ENCODE measurements at places on chromosomes 1 and 21.

GRCh38 chr1:206803221-206803730, 31.0 kb upstream of the IL10 start:
- no peak for DNase-seq

- DNase-seq, result peak; percentile 35
These were observed 770 bp downstream of the NTNG1 start for GRCh38 chr1:107141491-107142126.

DNA sequence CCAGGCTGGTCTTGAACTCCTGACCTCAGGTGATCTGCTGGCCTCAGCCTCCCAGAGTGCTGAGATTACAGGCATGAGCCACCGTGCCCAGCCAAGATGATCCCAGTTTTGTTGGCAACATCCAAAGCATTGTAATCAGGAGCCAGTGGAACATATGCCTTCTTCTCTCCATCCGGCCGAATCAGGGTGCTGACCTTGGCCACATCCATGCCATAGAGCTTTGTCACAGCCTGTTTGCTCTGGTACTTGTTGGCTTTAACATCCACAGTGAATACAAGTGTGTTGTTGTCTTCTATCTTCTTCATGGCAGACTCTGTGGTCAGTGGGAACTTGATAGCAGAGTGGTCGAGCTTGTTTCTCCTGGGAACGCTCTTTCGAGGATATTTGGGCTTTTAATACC, 17.1 kb downstream of the TNFRSF8 start:
- DNase-seq, result no peak

DNA sequence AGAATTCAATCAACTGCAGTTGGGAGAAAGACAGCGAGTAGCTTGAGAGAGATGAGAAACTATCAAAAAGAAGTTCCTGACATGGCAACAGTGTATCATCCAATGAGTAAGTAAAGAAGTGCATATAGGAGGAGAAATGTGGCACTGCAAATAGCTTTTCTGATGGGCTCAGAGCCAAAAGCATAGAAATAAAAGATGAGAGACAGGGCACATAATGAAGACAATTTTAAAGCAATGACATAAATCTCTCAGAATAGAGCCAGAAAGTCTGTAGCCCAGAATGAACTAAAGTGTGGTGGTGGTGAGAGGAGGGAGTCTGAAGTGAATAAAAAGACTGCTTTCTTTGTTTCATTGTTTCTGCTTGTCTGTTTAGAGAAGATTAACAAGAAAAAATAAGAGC, 34.3 kb downstream of the TNFSF18 start:
- no peak for DNase-seq

DNA sequence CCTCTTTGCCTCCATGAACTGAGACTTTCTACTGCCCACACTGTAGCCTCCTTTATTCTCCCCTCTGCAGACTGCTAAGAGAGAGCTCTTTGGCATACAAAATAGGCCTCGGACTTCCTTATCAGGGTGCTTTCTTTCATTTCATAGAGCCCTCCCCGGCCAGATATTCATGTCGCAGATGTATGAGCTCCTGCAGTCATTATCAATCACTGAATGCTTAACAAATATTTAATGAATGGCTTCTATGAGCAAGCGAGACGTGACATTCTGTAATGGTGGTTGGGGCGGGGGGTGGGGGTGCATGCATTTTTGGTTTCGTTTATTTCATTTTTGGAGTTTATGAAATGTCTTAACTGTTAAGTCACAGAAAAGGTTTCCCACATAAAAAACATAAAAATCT, 344.8 kb upstream of the KAZN start:
- DNase-seq, result no peak

DNA sequence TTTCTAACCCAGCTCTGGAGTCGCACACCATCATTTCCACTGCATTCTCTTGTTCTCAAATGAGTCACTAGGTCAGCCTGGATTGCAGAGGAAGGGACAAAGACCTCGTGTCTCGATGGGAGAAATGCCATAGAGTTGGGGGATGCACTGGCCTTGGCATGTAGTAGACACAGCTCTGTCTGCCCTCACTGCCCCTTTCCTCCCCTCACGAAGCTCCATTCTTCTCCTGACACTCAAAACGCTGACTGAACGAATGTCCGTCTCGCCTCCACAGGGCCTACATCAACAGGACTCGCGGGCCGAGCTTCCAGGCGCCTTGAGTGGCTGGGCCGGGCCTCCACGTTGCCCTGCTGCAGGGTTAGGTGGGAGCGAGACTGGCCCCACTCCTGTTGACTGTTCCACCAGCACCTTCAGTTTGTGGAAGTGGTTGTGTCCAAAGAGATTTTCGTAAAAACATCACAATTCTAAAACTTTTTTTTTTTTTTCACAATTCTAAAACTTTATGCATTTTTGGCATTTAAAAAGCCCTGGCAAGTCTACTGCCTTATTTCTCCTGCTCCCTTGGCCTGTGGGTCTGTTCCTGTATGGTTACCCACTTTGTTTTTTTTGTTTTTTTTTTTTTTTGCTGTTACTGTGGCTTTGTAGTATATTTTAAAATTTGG, 18.8 kb downstream of the PKNOX1 start:
- DNase-seq, result no peak

GRCh38 chr1:113552244-113552643, 161.9 kb downstream of the MAGI3 start:
- DNase-seq, result no peak

- no peak for DNase-seq
These were observed 32.8 kb upstream of the IFFO2 start for GRCh38 chr1:18989176-18989799.

DNA sequence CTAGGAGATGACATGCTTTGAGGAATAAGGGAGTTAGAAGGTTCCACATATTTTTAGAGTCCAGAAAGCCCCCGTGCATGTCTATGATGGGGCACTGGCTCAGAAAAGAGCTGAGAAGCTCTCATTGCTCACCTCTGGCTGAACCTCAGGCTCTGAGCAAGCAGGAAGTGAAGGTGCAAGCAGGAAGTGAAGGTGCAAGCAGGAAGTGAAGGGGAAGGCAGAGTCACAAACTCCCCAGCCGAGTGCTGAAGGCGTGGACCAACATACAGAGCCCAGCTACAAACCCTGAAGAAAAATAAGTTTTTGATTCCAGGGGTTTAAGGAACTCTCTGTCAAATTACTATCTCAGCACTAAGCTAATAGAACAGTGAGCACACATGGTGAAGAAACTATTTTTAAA, 7.0 kb downstream of the KRTAP10-8 start:
- no peak for DNase-seq

GRCh38 chr1:158286941-158287346, 2.8 kb upstream of the CD1C start:
- DNase-seq, result no peak

- no peak for DNase-seq
These were observed 1506.8 kb upstream of the B3GALT2 start for GRCh38 chr1:194693244-194693643.

DNA sequence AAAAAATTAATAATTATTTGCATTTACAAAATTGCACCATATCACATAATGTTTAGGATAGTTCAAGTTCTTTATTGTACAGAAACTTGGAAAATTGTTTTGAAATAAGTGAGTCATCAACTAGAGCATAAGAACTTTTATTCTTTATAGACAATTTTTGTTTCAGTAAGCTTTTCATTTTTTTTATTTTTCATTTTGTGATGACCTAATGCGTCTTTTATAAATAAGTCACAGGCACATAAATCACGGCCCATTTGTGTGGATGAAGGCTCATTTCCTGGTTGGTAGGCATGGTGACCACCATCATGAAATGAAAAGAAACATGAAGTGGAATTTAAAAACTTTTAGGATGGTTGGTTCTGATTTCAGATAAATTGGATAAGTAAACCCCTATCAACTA, 39.3 kb downstream of the SPAG17 start:
- DNase-seq, result no peak

DNA sequence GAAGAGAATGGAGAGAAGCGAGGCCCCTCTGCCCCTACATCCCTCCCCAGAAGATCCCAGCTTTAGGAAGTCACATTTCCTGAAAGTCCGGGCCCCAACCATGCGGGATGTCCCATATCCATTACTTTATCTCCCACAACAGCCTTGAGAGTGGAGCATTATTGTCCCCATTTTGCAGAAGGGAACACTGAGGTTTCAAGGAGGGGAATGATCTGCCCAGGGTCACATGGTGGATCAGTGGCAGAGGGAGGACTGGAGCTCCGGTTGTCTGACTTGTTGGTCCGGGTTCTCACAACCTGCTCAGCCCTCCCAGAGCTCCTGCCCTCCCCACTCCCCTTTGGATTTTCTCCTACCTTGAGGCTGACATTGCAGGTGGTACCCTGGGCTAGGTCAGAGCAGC, 2.2 kb upstream of the CRYBG2 start:
- no peak for DNase-seq

DNA sequence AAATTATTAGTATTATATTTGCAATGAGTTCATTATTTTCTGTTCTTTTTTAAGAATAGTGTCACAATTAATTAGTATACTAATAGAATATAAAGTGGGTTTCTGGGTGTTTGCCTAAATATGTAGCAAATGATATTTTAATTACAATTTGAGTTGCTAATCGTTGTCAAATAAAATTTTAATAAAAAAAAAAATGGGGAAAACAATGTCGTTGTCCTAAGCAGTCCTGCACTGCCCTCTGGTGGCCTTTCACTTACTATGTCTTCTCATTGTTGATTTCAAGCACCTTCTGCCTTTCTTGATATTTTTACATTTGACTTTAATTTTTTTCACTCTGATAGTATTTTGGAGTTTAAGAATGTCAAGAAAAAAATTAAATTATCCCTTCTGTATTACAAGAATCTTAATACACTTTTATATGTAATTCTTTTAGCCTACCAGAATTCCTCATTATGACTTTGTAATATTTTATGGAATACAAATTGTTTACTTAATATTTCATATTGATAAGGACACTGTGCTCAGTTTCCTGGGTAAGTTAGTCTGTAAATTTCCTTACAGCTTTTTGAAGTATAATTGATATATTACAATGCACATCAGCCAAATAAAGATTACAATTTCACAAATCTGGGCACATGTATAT, 104.5 kb upstream of the FMN2 start:
- DNase-seq, result peak; percentile 19

- no peak for DNase-seq
These were observed 97.6 kb downstream of the ATP1A1 start for GRCh38 chr1:116470671-116471070.

- no peak for DNase-seq
These were observed 463.5 kb downstream of the SMYD3 start for GRCh38 chr1:246043556-246043955.

DNA sequence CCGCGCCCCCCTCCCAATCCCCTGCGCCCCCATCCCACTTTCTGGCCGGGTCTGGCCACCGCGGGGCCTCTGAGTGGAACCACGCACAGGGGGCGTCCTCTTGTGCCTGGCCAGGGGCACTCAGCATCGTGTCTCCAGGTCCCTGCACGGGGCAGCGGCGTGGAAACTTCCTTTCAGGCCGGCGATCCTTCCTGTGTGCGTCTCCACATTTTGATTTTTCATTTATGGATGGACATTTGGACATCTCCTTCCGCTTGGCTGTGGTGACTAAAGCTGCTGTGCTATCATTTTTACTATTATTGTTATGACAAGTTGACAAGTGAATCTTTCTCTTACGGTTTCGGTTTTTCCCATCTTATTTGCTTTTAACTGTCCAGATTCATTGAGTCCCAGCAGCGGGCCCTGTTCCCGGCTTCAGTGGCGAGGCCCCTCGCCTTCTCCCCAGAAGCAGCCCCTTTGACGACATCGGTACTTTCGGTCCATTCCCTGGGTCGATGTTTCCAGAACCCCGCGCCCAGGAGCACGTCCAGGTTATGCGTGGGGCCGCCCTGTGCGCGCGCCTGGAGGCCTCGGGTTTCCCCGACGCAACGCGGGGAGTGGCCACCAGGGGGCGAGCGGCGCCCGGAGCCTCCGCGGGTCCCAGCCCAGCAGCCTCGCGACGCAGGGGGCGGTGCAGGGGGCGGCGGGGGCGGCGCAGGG, 12.4 kb upstream of the SLC19A1 start:
- DNase-seq, result peak; percentile 90

GRCh38 chr1:202171292-202172014, 11.1 kb upstream of the PTPN7 start:
- no peak for DNase-seq

GRCh38 chr1:174051956-174052355, 29.8 kb upstream of the RC3H1 start:
- DNase-seq, result peak; percentile 54

GRCh38 chr1:82318265-82318664, 517.5 kb downstream of the ADGRL2 start:
- no peak for DNase-seq

DNA sequence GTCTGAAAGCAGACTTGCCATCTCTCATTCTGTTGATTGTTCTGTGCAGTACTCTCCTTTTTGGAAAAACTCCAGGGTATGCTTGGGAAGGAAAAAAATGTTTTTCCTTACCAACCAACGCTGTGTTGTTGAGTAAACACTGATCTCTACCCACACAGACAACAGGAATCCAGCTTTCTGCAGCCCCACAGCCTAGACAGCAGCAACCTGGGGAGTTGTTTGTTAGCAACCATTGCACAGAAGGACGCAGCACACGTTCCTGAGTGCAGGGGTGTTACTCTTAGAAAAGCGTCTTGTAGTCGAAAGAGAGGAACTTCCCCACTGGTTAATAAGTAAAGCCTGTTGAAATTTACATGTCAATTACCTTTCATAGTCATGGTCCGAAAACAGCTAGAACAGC, 56.6 kb downstream of the SMYD2 start:
- DNase-seq, result peak; percentile 58

- DNase-seq, result no peak
These were observed 92.1 kb upstream of the RGS18 start for GRCh38 chr1:192066202-192066601.

- DNase-seq, result no peak
These were observed 43.6 kb downstream of the C21orf91 start for GRCh38 chr21:17775431-17776126.

DNA sequence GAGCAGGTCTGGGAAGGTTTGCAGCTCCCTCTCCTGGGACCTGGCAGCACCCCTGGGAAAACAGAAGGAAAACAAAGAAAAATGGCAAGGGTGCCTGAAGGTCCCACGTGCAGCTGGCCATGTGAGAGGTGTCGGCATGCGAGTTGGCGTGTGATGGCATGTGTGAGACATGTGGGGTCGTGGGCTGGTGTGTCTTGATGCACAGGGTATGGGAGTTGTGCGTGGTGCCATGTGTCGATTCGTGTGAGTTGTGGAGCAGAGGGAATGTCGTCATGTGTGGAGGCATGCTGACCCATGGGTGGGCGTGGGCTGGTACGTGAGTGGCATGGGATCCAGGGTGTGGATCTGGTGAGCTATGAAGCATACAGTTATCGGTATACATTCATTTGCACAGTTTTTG, 1.3 kb downstream of the HPCA start:
- DNase-seq, result no peak

- DNase-seq, result no peak
These were observed 43.0 kb downstream of the SPATA17 start for GRCh38 chr1:217674028-217674729.

DNA sequence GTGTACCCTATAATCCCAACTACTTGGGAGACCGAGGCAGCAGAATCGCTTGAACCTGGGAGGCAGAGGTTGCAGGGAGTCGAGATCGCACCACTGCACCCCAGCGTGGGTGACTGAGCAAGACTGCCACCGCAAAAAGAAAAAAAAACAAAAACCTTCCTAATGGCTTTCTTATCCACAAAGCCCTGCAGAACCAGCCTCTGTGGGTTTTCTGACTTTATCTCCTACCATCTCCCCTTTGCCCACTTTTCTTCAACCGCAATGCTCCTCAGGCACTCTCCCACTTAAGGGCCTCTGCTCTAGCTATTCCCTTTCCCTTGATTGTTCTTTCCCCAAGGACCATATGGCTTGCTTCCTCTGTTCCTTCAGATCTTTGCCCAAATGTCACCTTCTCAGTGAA, 67.9 kb upstream of the PUM1 start:
- DNase-seq, result no peak

GRCh38 chr1:59733443-59734141, 81.2 kb upstream of the HOOK1 start:
- no peak for DNase-seq
